Activated CD8-positive, alpha-beta memory T cell treated with anti-CD3 and anti-CD28 coated beads for 1 hour (primary cell): ENCODE measurements at places on chromosomes 16 and 17.

DNA sequence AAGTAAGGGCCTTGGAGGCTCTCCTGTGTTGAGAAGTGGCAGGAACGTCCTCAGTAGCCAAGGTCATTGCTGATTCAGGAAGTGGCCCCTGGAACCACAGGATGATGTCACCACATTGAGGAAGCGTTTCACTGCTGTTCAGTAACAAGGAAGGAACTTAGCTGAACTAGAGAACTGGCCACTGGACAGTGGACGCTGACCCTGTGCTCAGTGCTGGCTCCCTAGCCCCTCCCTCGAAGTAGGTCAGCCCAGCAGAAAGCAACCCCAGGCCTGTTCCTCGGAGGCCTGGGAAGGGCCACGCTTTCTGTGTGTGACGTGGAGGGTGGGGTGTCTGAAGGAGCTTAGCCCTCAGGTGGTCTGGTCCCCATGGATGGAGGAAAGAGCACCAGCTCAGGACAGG is 58.3 kb downstream of the B9D1 start:
- no peak for DNase-seq

GRCh38 chr16:35735403-35736251 is 2276.2 kb downstream of the TP53TG3F start:
- DNase-seq = no peak

DNA sequence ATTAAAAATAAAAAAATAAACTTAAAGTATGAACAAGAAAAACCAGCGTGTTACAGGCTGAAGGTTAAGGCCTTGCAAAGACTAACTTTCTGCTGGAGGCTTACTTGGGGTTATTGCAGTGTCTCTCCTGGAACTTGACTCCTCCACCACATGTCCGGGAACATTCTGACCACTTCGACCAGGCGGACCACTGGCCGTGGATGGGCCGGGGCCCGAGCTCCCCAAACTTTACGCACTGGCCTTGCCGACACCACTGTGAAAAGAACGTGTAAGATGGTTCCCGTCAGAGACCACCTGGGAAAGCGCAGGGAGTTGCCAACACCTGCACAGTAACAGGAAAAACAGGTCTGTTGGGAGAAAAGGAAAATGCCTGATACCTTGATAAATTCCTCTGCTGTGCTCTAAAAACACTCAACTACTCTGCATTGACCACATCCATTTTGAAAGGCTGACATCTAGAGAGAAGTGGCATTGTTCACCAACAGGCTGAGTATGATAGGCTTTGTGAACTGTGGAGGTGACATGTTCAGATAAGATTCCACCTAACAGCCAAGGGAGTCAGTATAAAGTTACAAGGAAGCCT is 99.1 kb downstream of the ADAMTS18 start:
- DNase-seq = no peak

DNA sequence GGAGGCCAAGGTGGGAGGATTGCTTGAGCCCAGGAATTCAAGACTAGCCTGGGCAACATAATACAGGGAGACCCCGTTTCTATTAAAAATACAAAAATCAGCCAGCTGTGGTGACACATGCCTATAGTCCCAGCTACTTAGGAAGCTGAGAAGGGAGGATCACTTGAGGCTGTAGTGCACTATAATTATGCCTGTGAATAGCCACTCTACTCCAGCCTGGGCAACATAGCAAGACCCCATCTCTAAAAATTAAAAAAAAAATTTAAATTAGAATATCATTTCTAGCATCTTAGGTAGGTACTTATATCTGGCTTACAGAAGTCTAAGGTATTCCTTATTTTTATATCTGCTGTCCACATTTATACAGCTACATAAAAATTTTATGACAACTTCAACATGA is 7.5 kb upstream of the SMG8 start:
- DNase-seq = no peak

DNA sequence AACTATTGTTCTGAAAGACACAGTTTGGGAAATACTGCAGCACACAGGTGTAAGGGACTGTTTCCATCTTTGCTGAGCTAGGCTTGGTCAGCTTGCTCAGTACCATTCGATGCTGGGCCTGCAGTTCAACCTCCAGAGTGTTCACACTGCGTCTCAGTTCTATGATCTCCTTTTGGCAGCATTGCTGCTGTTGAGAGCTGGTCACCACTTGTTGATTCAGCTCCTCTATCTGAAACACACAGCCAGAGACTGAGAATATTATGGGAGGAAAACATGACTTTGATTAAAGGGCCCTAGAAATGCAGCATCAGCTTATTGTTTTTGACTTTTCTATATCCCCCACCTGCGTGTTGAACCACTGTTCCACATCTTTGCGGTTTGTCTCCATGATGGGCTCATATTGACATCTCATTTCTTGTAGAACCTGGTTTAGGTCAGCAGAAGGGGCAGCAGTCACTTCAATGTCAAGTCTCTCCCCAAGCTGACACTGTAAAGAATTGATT is 4.6 kb downstream of the KRT39 start:
- no peak for DNase-seq

GRCh38 chr17:40150276-40150675 is 9.9 kb downstream of the CASC3 start:
- no peak for DNase-seq

DNA sequence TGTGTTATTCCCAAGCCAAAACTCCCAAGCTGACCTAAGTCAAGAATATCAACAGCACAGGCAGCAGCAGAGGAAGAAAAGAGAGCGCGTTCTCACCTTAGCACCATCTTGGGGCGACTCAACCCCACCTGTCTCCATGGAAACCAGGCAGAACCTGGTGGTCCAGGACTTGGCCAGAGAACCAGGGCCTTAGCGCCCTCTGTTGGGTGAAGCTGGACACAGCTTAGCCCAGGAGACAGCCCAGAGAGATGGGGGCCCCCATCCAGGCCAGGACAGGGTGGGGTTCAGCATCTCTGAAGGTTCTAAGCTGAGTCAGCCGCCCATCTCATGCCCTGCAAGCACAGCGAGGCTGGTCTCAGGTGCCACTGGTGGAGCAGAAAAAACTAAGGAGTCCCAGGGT is 60.1 kb upstream of the TMEM132E start:
- DNase-seq = no peak

DNA sequence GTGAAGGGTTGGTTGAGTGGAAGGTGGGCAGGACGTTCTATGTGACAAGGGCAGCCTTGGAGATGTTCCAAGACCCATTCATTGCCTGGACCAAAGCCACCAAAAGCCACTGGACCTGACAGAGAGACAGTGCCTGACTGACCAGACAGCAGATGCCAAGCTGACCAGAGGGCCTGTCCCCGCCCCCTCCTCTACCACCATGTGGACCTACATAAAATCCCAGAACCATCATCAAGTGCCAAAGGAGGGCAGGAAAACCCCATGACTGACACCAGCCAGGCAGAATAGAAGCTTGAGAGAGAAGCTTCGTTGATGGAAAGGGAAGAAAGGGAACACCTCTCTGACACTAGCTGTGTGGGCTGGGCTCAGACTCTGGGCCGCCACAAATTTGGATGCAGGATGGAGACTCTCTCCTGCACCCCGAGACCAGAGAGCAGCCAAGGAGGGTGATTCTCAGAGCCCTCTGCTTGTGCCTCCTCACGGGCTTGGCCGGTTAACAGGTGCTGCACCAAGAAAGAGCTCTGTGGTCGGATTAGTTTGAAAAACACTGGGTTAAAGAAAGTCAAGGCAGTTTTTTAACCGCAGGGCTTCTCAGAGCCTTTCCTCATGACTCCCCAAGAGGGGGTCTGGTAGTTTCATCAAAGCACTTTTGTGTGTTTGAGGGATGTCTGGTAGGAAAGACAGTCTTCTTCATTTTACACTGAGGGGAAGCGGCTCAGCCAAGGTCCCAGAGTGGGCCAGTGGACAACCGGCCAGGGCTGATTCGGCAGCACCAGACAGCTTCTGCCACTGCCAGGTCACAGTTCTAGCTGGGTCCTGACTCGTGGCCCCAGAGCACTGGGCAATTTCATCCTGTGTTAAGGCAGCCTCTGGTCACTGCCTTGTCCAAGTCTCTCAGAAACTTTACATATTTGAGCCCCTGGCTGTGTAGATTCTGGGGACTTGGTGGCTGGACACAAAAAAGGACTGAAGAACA is 1.7 kb downstream of the TNFRSF13B start:
- no peak for DNase-seq

- no peak for DNase-seq
These were observed 23.5 kb downstream of the NFE2L1 start for GRCh38 chr17:48071654-48072053.
